Cardiac muscle cell (in vitro differentiated cells and primary cell): ENCODE measurements at places on chromosomes 7 and 10. TPM values are rescaled to one million over a fixed set of nuclear protein-coding genes. Genes with fewer than 3 reads are reported as not detected.

Gene FFAR4
- not detected in 2 replicates for total RNA-seq

Gene AGAP9
- 7.3 and 14.9 TPM in 2 replicates for total RNA-seq

- DNase-seq: peak; percentile 33
Observed at GRCh38 chr7:24587853-24588252, 14.6 kb downstream of the PALS2 start.

DNA sequence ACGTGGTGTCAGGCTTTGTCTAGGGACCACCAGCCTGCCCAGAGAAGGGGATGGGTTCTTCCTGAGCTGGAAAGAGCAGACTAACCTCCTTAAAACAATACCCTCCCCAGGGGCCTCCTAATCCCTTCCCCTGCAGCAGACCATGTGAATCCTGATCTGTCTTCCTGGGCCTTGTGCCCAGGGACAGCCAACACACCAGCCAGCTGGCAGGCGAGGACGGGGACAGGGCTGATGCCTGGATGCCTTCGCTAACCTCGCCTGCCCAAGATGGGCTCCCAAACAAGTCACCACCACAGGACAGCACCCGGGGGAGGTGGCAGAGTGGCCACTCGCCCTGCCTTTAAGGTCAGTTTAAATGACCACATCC, 17.6 kb downstream of the PODXL start:
- no peak for DNase-seq
